ENCODE measurements at places on chromosomes 1 and 21.

GRCh38 chr1:3435666-3436065, 18.8 kb upstream of the ARHGEF16 start:
- no peak for DNase-seq
- H3K4me3 ChIP-seq = no peak overlapping the region
- no peak overlapping the region for H3K27ac ChIP-seq

DNA sequence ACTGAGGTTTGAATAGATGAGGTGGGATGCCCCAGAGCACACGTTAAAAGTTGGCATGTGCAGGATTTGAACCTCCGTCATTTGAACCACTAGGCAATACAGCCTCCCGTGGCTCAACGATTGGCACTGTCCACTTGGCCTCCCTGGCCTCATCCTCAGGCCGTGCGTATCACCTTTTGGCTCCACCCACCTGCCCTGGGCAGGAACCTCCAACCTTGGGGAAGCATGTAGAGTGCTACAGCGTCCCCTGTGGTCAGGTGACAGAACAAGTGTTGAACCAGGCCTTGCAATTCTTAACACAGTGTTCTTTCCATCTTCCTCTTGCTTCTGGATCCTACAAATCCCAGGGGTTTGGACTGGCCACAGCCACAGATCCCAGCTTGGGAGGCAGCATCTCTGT, 112.6 kb downstream of the PAX7 start:
- DNase-seq = no peak
- no peak overlapping the region for H3K4me3 ChIP-seq
- H3K27ac ChIP-seq = no peak overlapping the region
- no peaks in the 10 kb centered on the region for H3K36me3 ChIP-seq
- H3K4me1 ChIP-seq = no peaks in the 10 kb centered on the region

GRCh38 chr1:170267317-170267716, 121.6 kb downstream of the NTMT2 start:
- no peaks in the 10 kb centered on the region for H3K36me3 ChIP-seq
- no peak overlapping the region for H3K4me3 ChIP-seq
- no peaks in the 10 kb centered on the region for H3K27me3 ChIP-seq
- DNase-seq = no peak

GRCh38 chr1:116948046-116948445, 38.3 kb downstream of the PTGFRN start:
- no peaks in the 10 kb centered on the region for H3K36me3 ChIP-seq
- no peak overlapping the region for H3K4me3 ChIP-seq
- no peaks in the 10 kb centered on the region for H3K4me1 ChIP-seq
- DNase-seq = no peak

GRCh38 chr1:110229348-110230001, 19.4 kb downstream of the KCNC4 start:
- peaks cover 7% of the 10 kb centered on the region for H3K36me3 ChIP-seq
- H3K4me3 ChIP-seq = no peak overlapping the region
- no peak for DNase-seq
- H3K4me1 ChIP-seq = no peaks in the 10 kb centered on the region
- no peak overlapping the region for H3K27ac ChIP-seq

- H3K27ac ChIP-seq = no peak overlapping the region
- no peaks in the 10 kb centered on the region for H3K27me3 ChIP-seq
- DNase-seq = no peak
- H3K4me3 ChIP-seq = no peak overlapping the region
- H3K4me1 ChIP-seq = no peaks in the 10 kb centered on the region
Measured at GRCh38 chr21:31318971-31319370, 25.1 kb downstream of the TIAM1 start.

GRCh38 chr1:247530785-247531184, 5.5 kb downstream of the OR2C3 start:
- no peaks in the 10 kb centered on the region for H3K36me3 ChIP-seq
- no peak overlapping the region for H3K27ac ChIP-seq
- no peaks in the 10 kb centered on the region for H3K4me1 ChIP-seq
- no peaks in the 10 kb centered on the region for H3K27me3 ChIP-seq

GRCh38 chr21:45555251-45555556, 13.0 kb upstream of the SLC19A1 start:
- peak overlapping the region; percentile 78 for H3K4me3 ChIP-seq
- no peak overlapping the region for H3K27ac ChIP-seq
- H3K27me3 ChIP-seq = no peaks in the 10 kb centered on the region
- H3K36me3 ChIP-seq = no peaks in the 10 kb centered on the region
- peak; percentile 59 for DNase-seq
- peaks cover 44% of the 10 kb centered on the region for H3K4me1 ChIP-seq

DNA sequence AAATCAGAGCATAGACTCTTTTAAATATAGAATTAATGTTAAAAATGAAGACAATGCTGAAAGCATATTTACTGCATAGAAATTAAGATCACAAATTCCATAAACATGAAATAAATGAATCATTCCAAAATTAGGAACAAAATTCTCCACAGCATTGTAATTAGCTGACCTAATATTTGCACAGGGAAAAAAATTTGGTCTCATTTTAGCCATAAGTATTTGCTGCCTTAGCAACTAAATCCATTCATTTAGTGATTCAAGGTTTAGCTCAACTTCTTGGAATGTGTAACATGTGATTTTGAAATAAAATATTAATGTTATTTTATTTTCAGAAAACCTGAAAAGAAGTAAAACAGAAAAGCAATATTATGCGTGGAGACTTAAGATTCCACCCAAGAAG, 25.5 kb downstream of the ADAMTS5 start:
- no peaks in the 10 kb centered on the region for H3K27me3 ChIP-seq
- no peak for DNase-seq
- no peaks in the 10 kb centered on the region for H3K4me1 ChIP-seq
- H3K36me3 ChIP-seq = no peaks in the 10 kb centered on the region
- H3K4me3 ChIP-seq = no peak overlapping the region
- H3K27ac ChIP-seq = no peak overlapping the region

DNA sequence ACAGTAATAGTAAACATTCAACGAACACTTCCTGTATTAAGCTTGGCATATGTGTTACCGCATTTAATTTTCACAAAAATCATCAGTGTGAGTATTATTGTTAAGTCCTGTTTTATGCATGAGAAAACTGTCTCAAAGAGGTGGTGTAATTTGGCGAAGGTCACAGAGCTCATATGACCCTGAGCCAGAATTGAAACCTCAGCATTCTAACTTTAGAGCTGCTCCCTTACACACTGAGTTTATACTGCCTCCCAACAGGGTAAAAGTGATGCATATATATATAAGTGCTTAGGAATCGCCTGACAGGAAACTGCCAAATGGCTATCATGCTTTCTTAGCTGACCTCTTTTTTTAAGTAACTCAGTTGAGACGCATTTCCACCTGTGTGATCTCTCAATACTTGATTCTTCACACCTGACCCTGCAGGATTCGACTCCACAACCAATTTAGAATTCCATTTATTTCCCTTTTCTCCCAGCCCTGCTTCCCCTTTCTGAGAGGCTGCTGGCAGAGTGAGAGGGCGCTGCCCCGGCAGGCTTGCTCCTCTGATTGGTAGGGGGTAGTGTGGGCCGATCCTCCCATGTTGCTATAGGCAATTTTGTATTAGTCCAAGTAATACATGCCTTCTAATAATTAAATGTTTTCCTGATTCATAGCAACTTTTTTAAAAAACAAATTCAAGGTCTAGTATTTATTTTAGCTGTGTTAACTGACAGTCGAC, 40.5 kb downstream of the ZBTB40 start:
- H3K4me3 ChIP-seq = no peak overlapping the region
- peaks cover 45% of the 10 kb centered on the region for H3K36me3 ChIP-seq
- H3K27ac ChIP-seq = no peak overlapping the region
- no peaks in the 10 kb centered on the region for H3K27me3 ChIP-seq

- DNase-seq = no peak
- H3K4me3 ChIP-seq = no peak overlapping the region
- H3K4me1 ChIP-seq = peaks cover 21% of the 10 kb centered on the region
- no peaks in the 10 kb centered on the region for H3K27me3 ChIP-seq
- H3K36me3 ChIP-seq = peaks cover 6% of the 10 kb centered on the region
- no peak overlapping the region for H3K27ac ChIP-seq
Measured at GRCh38 chr1:147626739-147627138, 43.6 kb downstream of the ACP6 start.

GRCh38 chr1:182147136-182147820, 85.8 kb upstream of the ZNF648 start:
- H3K27ac ChIP-seq = no peak overlapping the region
- no peaks in the 10 kb centered on the region for H3K27me3 ChIP-seq
- H3K36me3 ChIP-seq = no peaks in the 10 kb centered on the region
- peaks cover 28% of the 10 kb centered on the region for H3K4me1 ChIP-seq
- H3K4me3 ChIP-seq = no peak overlapping the region
- DNase-seq = no peak

DNA sequence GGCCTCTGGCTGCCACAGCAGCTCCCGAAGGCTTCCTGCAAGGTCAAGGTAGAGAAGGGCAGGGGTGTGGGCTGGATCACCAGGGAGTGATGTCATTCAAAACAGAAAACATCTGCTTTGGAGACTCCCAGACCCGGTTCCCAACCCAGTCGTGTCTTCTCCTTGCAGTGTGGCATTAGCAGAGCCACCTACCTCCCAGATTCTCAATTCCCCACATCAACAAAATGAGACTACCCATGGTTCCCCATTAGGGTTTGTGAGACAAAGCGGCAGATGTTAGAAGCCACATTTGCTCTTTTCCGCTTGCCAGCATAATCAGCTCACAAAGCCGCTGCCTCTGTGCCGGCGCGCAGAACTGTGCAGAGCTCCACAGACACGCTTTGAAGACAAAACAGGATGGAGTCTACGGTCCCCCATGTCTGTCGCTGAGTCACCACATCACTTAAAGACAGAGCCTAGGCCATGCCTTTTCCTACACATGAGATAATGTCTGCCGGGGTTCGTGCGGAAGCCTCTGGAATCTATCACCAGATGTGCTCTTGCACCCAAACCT, 12.5 kb downstream of the KIF17 start:
- H3K27me3 ChIP-seq = no peaks in the 10 kb centered on the region
- no peak for DNase-seq
- no peaks in the 10 kb centered on the region for H3K4me1 ChIP-seq
- H3K4me3 ChIP-seq = no peak overlapping the region

- H3K27ac ChIP-seq = no peak overlapping the region
- no peaks in the 10 kb centered on the region for H3K27me3 ChIP-seq
- H3K4me3 ChIP-seq = no peak overlapping the region
- peaks cover 4% of the 10 kb centered on the region for H3K4me1 ChIP-seq
- no peaks in the 10 kb centered on the region for H3K36me3 ChIP-seq
Measured at GRCh38 chr1:238652346-238652968, 733.9 kb upstream of the CHRM3 start.

DNA sequence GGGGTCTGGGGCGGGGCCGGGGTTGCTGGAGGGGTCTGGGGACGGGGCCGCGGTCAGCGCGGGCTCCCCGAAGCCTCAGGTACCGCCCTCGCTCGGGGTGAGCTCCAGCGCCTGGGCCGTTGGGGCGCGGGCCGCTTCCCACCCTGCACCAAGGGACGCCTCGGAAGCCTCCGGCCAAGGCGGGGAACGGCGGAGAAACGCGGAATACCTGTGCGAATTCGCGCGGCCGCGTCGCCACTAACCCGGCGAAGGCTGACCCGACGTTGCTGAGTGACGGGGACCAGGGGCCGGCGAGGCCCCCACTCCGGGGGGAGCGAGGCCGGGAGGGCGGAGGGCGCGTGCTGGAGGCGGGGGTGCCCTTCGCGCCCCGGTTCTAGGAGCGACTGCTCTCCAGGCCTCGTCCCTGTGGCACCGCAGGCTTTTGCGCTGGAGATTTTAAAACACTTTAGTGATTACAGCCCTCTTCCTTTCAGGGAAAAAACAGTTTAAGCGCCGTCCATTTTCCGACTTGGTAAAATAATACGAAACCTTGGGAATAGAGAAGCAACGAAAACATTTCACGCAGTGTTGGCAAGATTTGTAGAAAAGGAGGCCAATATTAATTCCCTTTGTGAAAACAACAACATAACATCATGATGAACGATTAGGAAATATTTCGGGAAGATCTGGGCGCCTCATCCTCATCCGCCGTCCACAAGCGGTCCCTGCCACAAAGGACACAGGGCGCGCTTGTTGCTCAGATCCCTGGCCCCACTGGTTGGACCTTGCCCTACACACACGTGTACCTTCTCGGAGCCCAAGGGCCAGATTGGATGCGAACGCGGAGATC, 971 bp upstream of the GNG4 start:
- H3K27me3 ChIP-seq = peaks cover 31% of the 10 kb centered on the region
- H3K4me3 ChIP-seq = peak overlapping the region; percentile 42
- H3K4me1 ChIP-seq = no peaks in the 10 kb centered on the region
- no peak for DNase-seq
- H3K27ac ChIP-seq = no peak overlapping the region
- H3K36me3 ChIP-seq = no peaks in the 10 kb centered on the region

- no peak overlapping the region for H3K4me3 ChIP-seq
- no peaks in the 10 kb centered on the region for H3K36me3 ChIP-seq
- H3K4me1 ChIP-seq = no peaks in the 10 kb centered on the region
- H3K27ac ChIP-seq = no peak overlapping the region
- peaks cover 3% of the 10 kb centered on the region for H3K27me3 ChIP-seq
- no peak for DNase-seq
Measured at GRCh38 chr1:37047542-37047941, 13.2 kb upstream of the GRIK3 start.

DNA sequence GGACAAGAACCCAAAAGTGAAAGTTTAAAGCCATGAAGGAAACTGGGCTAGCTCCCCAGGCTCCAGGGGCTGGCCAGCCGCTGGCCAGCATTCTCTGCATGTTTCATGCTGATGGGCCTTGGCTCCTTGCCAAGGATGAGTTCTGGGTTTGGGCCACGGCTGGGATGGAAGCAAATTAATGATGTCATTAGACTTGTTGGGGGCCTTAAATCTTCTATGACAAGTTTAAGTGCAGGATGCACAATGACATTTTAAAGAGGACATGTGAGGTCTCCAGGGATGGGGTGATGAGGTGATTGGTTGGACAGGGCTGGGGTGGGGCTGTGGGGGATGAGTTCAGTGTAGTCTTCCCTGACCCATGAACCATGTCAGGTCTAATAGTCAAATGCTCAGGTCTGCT, 199.6 kb downstream of the TRABD2B start:
- H3K36me3 ChIP-seq = no peaks in the 10 kb centered on the region
- H3K4me1 ChIP-seq = no peaks in the 10 kb centered on the region
- DNase-seq = no peak

DNA sequence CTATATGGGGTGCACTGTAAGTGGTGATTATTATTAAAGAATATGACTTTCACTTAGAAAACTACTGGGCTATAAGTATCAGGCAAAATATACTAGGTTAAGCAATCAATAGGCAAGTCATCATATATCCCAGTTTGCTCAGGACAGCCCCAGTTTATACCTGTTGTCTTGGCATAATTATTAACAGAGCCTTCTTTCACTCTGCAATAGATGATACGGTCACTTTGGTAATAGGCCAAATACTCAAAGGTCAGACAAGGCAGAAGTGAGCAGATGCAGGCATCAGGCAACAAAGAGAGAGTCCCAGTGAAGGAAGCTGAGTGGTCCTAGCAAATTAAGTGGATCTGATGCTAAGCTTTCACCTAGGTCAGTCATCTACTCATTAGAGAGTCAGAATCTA, 599.9 kb downstream of the LMO4 start:
- no peak overlapping the region for H3K4me3 ChIP-seq
- no peaks in the 10 kb centered on the region for H3K4me1 ChIP-seq
- no peaks in the 10 kb centered on the region for H3K36me3 ChIP-seq

DNA sequence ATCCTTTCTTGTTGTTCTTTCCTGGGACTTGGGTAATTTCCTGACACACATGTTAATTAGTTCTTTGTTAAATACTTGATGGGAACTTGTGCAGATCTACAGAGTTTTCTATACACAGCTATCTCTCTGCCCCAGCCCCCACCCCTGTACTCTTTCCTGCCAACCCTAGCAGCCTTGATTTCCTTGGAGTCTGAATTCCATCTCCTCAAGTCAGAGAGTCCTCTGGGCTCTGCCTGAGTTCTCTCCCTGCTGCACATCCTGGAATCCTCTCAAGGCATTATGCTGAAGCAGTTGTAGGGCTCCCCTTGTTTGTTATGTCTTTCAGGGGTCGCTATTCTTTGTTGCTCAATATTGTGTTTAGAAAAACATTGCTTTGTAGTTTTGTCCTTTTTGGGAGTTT, 384.7 kb downstream of the RPS6KC1 start:
- no peak overlapping the region for H3K4me3 ChIP-seq
- no peaks in the 10 kb centered on the region for H3K36me3 ChIP-seq
- H3K27me3 ChIP-seq = no peaks in the 10 kb centered on the region
- H3K4me1 ChIP-seq = no peaks in the 10 kb centered on the region
- no peak for DNase-seq
- no peak overlapping the region for H3K27ac ChIP-seq

Measured in common myeloid progenitor, CD34-positive (primary cell).